ENCODE measurements at places on chromosomes 6 and 20.

- DNase-seq, result no peak
Observed at GRCh38 chr20:64224351-64225170, 31.0 kb upstream of the PCMTD2 start.

DNA sequence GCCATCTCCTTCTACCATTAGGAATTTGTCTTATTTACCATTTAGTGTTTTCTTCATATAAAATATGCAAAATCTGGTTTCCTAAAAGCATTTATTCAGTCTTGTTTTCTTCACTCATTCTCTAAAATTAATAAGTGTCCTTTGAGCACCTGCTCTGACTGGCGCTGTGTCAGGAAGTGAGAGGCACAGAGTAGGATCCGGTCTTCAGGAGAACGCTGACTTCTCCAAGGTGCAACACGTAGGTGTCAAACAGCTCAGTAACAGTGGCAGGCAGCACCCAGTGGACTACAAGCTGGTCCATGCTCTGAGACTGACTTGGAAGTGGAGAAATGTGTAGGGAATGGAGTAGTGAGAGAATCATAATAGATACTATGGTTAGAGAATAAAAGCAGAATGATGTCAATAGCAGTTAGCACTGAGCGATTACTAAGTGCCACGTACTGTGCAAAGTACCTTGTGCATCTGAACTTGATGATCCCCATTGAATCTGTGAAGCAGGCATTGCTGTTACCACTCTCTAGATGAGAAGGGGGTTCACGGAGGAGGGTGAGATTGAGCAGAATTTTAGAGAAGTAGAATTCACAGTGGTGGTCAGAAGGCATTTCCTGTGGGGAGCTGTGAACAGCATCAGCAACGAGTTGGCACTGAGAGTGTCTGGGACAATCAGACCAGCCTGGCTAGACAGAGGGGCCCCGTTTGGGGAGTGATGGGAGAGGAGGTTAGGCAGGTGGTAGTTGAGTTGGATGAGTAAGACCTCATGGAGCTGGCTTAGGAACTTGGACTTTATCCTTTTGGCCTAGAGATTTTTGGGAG, 569.8 kb downstream of the QKI start:
- DNase-seq, result no peak

DNA sequence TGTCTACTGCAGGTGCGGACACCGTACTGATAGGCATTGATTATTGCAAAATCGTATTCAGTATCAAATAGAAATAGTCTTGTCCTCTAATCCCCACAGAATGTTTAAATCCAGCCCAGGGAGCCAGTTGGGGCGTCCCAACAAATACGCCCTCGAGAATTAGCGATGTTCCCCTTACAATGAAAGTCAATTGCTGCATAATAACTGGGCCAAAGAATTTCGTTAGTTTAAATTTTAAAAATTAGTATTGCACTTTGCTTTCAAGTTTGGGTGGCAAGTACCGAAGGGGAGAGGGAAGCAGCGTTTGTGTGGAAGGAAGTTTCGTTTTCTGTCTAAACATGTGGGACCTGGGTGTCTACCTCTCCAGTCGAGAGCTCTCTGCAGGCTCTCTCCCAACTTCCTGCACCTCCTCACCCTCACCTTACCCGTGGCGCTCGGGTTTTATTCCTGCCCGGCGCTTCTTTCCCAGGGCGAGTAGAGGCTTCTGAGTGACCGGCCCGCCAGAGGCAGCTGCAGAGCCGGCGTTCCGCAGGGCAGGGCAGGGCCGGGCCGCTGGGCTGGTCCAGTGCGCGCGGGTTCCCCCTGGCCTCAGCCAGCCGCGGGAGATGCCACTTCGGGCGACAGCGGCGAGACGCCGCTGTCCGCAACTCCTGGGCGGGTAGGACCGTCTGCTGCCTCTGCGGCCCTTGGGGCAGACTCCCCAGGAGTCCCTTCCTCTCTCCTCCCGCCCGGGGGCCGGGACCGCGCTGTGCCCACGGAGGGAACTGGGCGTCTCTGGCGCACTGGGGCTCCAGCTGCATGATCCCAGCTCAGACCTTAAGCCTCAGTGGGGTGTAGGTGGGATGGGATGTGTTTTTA, 862 bp upstream of the TFAP2C start:
- no peak for DNase-seq

DNA sequence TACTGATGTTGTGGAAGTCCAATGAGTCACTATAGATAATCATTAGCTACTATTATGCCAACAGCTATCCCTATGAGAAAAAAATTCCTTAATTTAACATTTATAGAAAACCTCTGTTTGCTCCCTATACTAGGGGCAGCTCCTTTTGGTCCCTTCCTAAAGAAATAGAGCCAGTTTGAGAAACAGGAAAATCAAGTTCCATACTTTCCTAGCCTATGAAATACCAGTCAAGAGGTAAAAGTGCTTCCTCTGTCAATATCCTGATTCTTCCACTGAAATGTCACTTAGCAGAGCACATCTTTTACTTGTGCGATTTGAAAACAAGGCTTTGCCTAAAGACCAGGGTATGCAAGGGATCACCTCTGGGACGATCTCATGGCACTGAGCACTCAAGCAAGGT, 14.5 kb upstream of the TRIM39 start:
- DNase-seq, result no peak

- no peak for DNase-seq
Observed at GRCh38 chr20:2285193-2285592, 10.6 kb upstream of the TGM3 start.

GRCh38 chr6:156175971-156176421, 601.2 kb upstream of the ARID1B start:
- DNase-seq, result no peak

GRCh38 chr6:44739181-44739580, 351.7 kb downstream of the CDC5L start:
- DNase-seq, result no peak

DNA sequence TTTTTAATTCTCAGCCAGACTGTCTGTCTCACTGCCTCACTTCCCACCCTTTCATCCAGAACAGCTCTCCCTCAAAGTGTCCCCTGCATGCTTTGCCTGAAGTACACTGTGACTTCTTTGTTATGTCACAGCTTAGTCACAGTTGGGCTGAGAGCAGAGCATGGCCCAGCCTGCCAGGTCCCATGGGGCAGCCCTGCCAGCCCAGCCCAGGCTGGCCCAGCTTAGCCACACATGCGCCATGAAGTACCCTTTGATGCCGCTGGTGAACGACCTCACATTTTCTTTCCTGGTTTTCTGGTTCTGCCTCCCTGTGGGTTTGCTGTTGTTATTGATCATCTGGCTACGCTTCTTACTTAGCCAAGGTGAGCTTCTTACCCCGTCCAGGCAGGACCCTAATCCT, at the start of gene ADIG:
TSS of gene ADIG (plus strand) at position 185 of the 400 bp plus-strand sequence. CDS start at position 239, 54 bp downstream.
- DNase-seq, result no peak

DNA sequence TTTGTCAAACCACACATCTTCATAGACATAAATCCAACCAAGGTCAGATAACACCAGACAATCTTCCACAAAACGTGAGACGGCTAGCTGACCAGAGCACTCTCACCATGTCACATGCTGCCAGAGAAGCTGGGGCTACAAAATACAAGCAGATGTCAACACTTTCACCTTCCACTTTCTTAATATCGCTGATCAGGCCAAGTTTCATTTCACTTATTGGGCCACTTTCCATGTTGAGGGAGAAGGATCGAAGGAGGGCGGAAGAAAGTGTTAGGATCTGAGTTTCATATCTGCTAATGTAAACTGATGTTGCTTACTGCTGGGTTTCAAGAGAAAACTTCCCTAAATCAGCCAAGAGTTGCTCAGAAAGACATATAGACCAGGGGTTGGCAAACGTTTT, 177.0 kb upstream of the PRDM1 start:
- DNase-seq, result no peak

GRCh38 chr20:62356589-62357186, 10.4 kb downstream of the LAMA5 start:
- DNase-seq, result no peak

Measured in CD8-positive, alpha-beta T cell (primary cell).